ENCODE measurements at places on chromosomes 3 and 15. TPM values are rescaled to one million over a fixed set of nuclear protein-coding genes. Genes with fewer than 3 reads are reported as not detected.

DNA sequence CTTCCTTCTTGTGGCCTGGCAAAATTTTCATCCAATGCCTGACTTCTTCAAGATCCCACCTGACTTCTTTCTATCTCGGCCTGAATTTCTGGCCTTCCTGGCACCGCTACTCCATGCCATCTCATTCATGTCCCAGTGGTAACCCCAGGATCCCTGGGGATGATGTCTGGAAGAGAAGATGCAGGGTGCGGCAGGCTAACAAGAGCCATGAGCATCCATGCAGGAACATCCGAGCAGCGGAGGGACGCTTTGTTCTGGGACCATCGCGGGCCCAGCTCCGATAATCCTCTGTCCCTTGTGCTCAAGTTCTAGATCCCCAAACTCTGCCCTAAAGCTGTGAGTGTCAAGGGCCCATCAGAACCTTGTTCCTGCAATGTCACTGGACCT lies 10.9 kb downstream of the MYL3 start:
- no peak for DNase-seq
- no peak overlapping the region for H3K27ac ChIP-seq
- peaks cover 3% of the 10 kb centered on the region for H3K4me1 ChIP-seq
- no peaks in the 10 kb centered on the region for H3K27me3 ChIP-seq

The ADPRH gene
- 2.7 TPM for total RNA-seq

DNA sequence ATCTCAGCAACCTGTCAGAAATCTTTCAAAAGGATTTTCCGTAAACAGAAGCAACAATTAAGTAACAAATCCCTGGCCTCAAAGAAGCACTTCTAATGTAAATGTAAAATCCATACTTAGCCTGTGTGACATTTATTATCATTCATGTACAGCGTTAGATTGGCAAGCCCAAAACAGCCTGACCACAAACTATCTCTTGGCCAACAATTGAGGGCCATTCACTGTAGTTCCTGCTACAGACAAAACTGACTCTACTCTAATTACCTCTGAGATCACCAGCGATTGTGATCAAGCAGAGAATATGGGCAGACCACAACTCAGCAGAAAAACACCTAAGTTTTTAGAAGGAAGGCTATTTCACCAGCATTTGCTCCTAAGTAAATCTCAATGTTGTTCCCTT lies 9.2 kb downstream of the SHQ1 start:
- H3K4me1 ChIP-seq = peaks cover 3% of the 10 kb centered on the region
- H3K36me3 ChIP-seq = peaks cover 20% of the 10 kb centered on the region
- H3K27me3 ChIP-seq = no peaks in the 10 kb centered on the region
- no peak overlapping the region for H3K4me3 ChIP-seq
- H3K27ac ChIP-seq = no peak overlapping the region

The CLDN11 gene
- total RNA-seq = 0.28 TPM

Measured in liver (tissue), 10 donors.